CD4-positive, alpha-beta T cell treated with Interleukin-15 for 1 hour (primary cell): ENCODE measurements at places on chromosomes 5 and 9.

DNA sequence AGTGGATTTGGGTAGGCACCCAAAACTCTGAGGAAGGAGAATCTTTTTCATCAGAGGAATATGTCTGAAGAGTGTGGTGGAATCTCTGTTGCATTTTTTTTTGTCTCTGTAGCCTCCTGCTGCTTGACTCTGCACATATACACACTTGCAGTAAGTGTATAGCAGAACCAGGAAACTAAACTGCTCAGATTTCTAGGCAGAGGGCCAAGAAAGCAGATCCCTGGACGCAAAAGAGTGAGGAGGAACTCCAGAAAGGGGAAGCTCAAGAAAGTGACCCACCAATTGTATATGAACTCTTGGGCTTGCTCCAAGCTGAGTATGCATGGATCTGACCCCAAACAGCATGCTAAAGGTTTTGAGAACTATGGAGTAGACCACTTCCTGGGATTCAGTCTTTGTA, 181.8 kb downstream of the GADD45G start:
- DNase-seq = peak; percentile 32

- no peak for DNase-seq
Measured at GRCh38 chr5:76413746-76414145, 10.7 kb downstream of the IQGAP2 start.

GRCh38 chr9:31005086-31005665, 1379.3 kb upstream of the ACO1 start:
- DNase-seq = no peak

DNA sequence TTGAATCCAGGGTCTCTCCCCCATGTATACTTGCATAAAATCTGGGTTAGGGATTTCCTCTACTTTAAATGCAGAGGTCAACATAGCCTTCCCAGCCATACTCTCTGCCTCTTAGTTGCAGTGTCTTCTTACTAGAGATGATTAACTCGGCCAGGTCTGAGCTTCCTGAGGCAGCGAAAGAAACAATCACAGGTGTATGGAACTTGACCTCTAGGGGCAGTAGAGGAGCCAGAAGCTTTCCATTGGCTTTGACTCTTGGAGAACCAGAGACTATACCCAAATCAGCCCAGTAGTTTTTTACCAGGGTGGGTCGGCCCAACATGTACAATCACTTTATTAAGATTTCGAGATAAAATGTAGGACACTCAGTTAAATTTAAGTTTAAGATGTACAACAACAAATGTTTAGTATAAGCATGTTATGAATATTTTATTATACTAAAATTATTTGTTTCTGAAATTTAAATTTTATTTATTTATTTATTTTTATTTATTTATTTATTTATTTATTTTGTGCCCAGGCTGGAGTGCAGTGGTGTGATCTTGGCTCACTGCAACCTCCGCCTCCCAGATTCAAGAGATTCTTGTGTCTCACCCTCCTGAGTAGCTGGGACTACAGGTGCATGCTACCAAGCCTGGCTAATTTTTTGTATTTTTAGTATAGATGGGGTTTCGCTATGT, 48.0 kb upstream of the DMRT3 start:
- DNase-seq = no peak

- DNase-seq = no peak
Measured at GRCh38 chr5:82178378-82178777, 99.8 kb downstream of the RPS23 start.

DNA sequence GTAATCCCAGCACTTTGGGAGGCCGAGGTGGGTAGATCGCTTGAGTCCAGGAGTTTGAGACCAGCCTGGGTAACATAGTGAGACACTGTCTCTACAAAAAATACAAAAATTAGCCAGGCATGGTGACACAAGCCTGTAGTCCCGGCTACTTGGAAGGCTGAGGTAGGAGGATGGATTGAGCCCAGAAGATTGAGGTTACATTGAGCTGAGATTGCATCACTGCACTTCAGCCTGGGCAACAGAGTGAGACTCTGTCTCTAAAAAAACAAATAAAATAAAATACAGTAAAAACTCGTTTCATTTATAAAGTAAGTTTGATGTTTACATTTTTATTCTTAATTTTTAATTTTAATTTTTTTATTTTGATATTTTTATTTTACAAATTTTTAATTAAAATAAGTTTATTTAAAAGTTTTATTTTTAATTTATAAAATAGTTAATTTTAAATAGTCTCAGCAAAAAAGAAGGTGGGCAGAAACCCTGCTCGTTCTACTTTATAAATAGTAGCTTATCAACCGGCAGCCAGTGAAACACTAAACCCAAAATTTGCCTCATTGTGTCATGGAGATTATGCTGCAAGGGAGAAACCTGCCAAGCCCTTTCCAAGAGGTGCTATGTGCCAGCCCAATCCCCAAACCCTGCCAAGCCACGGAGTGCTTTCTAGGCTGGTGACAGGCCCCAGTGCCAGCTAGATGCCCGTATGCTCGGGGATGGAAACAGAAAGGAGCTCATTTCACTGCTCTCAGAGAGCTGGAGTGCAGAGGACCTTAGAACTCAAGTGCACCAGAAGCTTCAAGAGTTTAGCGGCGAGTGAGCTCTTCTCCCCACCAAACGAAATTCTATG, 38.9 kb downstream of the SERINC5 start:
- DNase-seq = no peak
